Iris pigment epithelial cell (primary cell): ENCODE measurements at places on chromosomes 7 and 10.

DNA sequence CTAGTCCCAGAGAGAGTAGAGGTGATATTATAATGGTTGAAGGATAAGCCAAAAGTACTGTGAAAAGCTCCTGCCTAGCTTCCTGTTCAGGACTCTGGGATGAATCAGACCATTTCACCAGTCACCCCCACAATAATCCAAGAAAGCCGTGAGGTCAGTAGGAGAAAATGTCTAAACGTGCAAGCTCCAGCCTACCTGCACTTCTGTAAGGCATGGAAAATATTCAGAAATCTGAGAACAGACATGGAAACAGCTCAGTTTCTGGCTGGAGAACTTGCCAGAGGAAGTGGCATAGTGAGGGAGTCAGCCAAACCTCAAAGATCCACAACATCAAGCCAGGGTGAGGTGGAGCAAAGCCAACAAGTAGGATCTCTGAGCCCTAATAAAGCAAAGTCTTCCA is 58.2 kb downstream of the ELAPOR2 start:
- DNase-seq, result peak; percentile 12

DNA sequence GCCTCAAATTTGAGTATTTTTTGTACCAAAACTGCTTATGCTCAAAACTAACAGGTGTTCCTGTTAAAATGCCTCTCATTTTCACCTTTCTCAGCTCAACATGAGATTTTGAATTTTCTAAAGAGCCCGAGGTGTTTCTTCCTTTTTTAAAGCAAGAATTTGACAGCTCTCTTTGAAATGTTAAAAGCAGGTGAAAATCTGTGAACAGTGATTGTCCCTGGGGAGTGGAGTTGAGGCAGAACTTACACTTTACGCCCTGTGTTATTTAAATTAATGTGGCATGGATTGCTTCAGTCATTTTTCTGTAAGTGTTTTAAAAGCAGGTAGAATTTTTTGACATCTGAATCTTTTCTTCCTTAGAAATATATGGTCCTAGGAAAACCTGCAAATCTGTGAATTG is 9.2 kb upstream of the GPR15LG start:
- no peak for DNase-seq

GRCh38 chr7:96244992-96245292 is 77.0 kb downstream of the SLC25A13 start:
- DNase-seq, result no peak

DNA sequence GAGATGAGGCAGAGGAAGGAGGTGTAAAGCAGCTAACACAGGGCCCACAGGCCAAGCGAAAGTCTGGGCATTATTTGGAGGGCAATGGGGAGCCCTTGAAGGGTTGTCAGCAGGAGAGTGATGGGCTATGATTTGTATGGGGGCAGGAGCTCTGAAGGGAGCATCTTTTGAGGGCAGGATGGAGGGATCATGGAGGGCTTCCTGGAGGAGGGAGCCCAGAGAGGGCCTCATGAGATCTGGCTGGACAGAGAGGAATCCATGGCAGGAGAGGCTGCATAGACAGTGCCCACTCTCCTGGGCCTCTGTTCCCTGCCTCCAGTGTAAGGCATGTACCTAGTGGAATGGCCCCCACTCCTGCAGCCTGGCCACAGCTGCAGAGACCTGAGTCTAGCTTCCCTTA is 136.6 kb upstream of the PPIF start:
- DNase-seq, result no peak

- DNase-seq, result no peak
These were observed 59.7 kb downstream of the PROSER2 start for GRCh38 chr10:11882646-11883375.

GRCh38 chr7:35784332-35784731 is 16.5 kb upstream of the SEPTIN7 start:
- DNase-seq, result no peak
